ENCODE measurements at places on chromosomes 1 and 21. TPM values are rescaled to one million over a fixed set of nuclear protein-coding genes. Genes with fewer than 3 reads are reported as not detected.

RASAL2 gene
- total RNA-seq = not detected

PFKL gene
- 132 TPM for total RNA-seq

TCEA3 gene
- total RNA-seq = 2.0 TPM

C1orf94 gene
- not detected for total RNA-seq

FCAMR gene
- total RNA-seq = not detected

ALG14 gene
- total RNA-seq = 2.4 TPM

GUCA2B gene
- total RNA-seq = not detected

PBX1 gene
- not detected for total RNA-seq

Measured in activated T-helper 1 cell treated with anti-CD3 and anti-CD28 coated beads, Interleukin-12 subunit alpha, Interleukin-12 subunit beta, Interleukin-2, Interleukin-4 antibody, amounts not matched to agents 30 ng/mL and 10 ng/mL and 1 ng/mL, durations not matched to agents 14 hours and 24 hours and 36 hours (primary cell).